ENCODE measurements at places on chromosomes 4 and X.

DNA sequence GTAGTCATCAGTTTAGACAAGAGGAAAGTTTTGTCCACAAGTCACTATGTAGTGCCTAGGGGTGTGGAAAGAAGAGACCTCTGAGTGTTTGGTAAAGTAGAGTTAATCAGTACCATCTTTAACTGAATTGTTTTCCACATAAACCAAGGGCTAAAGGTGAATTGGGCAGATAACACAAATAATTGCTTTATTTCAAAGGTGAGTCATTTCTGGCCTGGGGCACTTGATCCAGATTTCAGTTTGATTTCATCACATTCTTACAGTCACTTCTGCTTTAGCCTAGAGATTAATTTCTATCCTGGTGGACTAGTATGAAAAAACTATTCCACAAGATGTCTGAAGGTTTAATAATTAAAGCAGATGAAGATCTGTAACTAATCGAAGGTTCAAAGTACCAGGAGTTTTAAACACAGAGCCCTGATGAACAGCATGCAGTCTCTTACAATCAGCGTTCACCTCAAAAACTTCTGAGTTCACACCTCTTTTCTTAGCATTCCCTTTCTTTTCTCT, 74.5 kb upstream of the BOD1L1 start:
- no peak for DNase-seq

DNA sequence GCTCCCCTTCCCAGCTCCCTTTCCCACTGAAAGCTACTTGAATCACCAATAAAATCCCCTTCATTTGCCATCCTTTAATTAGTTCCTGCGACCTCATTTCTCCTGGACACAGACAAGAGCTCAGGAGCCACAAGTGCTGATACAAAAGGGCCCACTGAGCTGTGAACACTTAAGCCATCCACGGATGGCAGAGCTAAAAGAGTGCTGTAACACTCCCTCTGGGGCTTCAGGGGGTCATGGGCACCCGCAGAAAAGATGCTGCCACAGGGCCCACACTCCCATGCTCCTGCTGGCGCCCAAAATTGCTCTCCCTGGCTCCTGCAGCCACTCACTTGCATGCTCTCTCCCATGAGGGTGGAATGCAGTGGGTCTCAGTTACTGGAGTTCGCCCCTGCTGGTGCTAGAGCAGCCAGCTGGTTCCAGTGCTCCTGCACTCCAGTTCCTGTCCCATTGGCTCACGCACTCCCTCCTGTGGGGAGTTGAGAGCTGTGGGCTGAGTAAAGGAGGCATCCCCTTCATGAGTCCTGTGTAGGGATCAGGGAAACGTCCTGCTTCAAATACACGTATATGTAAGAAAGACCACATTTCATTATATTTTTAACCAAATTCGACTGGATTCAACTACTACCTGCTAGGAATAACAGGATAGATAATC, 1291.0 kb downstream of the ARAP2 start:
- DNase-seq = no peak

DNA sequence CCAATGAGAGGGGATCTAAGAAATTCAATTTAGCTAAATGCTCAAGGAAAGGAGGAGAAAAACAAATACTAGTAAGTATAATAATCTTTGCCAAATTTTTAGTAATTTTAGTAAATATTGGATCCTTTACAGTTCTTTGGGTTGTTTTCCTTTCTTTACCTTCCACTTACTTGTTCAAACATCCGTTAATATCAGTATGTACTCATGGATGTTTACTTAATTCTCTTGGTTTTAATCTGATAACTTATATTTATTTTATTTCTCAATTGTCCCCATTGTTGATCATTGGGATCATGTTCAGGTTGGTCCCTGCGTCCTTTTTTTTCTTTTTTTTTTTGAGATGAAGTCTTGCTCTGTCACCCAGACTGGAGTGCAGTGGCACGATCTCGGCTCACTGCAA, 46.9 kb downstream of the SPIN2B start:
- no peak for DNase-seq

- DNase-seq = no peak
Measured at GRCh38 chr4:3465698-3466671, 2.9 kb downstream of the DOK7 start.

- no peak for DNase-seq
Measured at GRCh38 chrX:26295425-26295824, 79.5 kb downstream of the MAGEB5 start.

DNA sequence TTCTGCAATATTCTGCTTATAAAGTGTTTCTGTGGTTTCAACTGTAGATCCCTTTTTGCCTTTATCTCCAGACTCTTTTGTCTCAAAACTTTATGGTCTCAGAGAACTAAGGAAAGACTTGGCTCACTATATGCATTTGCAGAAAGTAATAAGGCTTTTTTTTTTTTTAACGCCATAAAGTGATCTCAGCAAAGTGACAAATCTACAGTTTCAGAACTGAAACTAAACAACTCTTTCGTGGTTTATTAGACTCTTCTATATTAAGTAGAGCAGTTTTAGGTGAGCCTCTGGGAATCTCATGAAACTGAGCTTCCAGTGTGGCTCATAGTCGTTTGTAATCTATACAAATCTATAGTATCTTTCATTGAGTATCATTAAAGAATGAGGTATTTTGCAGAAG, 15.3 kb downstream of the ATP7A start:
- no peak for DNase-seq

GRCh38 chr4:177555007-177555574, 112.9 kb upstream of the AGA start:
- DNase-seq = no peak

- DNase-seq = no peak
Measured at GRCh38 chr4:178080312-178080711, 638.1 kb upstream of the AGA start.

DNA sequence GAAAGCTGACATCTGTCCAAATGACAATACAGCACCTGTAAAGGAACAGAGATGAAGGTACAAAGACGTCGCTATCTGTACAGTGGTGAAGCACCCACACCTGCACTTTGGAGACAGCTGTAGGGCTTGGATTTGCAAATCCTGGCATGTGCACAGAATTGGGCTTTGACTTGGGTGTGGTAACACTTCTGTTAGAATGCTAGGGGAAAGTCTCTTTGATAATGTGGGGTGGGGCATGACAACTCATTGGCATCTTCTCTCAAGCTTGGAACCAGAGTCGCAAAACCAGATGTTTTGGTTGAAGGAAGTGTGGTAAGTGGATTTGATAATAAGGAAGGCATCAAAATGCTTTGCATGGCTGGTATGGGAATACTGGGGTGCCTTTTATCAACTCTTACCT, 55.5 kb downstream of the VCX3B start:
- DNase-seq = no peak

GRCh38 chr4:79357365-79357764, 31.5 kb upstream of the NAA11 start:
- no peak for DNase-seq

DNA sequence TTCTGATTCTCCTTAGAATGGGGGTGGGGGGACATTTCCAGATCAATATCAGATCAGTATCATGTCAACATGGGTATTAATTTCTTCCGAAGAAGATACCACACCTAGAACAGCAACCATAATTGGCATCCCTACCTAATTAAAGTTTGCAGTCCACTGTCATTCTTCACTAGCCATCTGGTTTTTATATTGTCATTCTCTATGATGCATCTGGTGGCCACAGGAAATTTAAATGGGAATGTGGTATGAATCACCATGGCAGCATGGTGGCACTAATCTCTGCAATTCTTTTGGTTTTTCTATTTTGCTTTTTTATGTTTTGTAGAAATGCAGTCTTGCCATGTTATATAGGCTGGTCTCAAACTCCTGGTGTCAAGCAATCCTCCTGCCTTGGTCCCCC, 16.6 kb upstream of the UBE2D3 start:
- DNase-seq = no peak

Data from stimulated activated CD8-positive, alpha-beta memory T cell treated with anti-CD3 and anti-CD28 coated beads, Interleukin-15, amount 100 ng/mL, for 1 hour (primary cell).